ENCODE measurements at places on chromosomes 11 and 22. TPM values are rescaled to one million over a fixed set of nuclear protein-coding genes. Genes with fewer than 3 reads are reported as not detected.

Gene TNNT3
- total RNA-seq, result not detected

Gene AQP11
- 0.27 TPM for total RNA-seq

Gene APBB1
- total RNA-seq, result 1.3 TPM

Gene SPDYC
- not detected for total RNA-seq

Gene MRGPRF
- total RNA-seq, result not detected

Gene OR51E1
- total RNA-seq, result not detected

Gene SLC25A18
- total RNA-seq, result 0.15 TPM

Gene CARD10
- 22.7 TPM for total RNA-seq

Gene NLRP14
- not detected for total RNA-seq

DNA sequence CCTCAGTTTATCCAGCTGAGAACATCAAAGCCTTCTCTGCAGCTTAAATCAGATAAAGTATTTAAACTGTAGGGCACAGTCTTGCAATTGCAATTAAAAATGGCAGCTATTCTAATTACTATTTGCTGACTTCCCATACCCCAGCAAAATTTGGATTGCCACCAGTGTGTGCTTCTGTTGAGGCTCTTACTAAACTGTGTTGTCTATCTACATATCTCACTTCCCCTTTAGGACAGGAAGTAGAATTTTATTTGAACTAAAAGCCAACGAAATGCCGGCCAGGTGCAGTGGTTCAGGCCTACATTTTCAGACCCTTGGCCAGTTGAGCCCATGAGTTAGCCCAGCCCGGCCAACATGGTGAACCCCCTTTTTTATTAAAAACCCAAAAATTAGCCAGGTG lies 7.1 kb downstream of the SAA4 start:
- H3K36me3 ChIP-seq, result no peaks in the 10 kb centered on the region
- no peak for DNase-seq
- no peak overlapping the region for H3K4me3 ChIP-seq
- peaks cover 10% of the 10 kb centered on the region for H3K27me3 ChIP-seq
- H3K27ac ChIP-seq, result no peak overlapping the region

- no peak overlapping the region for H3K4me3 ChIP-seq
- no peaks in the 10 kb centered on the region for H3K27me3 ChIP-seq
- no peaks in the 10 kb centered on the region for H3K4me1 ChIP-seq
- no peak overlapping the region for H3K27ac ChIP-seq
- peaks cover 19% of the 10 kb centered on the region for H3K36me3 ChIP-seq
Observed at GRCh38 chr11:61851900-61852295, 23.8 kb downstream of the FADS2 start.

GRCh38 chr11:94924612-94925011 lies 48.7 kb downstream of the CWC15 start:
- H3K27me3 ChIP-seq, result no peaks in the 10 kb centered on the region
- no peak overlapping the region for H3K27ac ChIP-seq
- no peaks in the 10 kb centered on the region for H3K4me1 ChIP-seq
- no peaks in the 10 kb centered on the region for H3K36me3 ChIP-seq
- DNase-seq, result no peak
- H3K4me3 ChIP-seq, result no peak overlapping the region

DNA sequence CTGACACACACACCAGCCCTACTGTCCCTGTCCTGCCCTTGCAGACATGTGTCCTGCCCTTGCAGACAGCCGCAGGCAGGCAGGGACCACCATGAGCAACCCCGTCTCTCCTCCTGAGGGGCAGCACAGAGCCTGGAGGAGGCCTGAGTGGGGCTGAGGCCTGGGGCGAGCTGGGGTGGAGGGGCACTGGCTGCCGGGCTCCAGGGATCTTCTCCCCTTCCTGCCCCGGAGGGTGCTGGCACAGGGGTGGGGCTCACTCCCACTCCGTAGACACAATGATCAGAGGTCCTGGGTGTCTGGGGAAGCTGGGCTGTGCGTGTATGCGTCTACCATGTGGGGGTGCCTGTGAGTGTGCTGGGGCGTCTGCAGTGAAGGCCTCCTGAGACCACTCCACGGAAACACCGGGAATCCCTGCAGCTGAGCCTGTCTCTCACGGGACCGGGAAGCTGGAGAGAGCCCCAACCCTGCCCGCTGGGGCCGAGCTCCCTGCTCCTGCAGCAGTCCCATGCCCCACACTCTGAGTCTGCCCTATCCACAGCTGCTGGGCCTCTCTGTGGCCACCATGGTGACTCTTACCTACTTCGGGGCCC lies 588 bp downstream of the TSPAN32 start:
- peaks cover 7% of the 10 kb centered on the region for H3K4me1 ChIP-seq
- no peak for DNase-seq
- no peak overlapping the region for H3K4me3 ChIP-seq
- H3K36me3 ChIP-seq, result no peaks in the 10 kb centered on the region
- no peak overlapping the region for H3K27ac ChIP-seq

DNA sequence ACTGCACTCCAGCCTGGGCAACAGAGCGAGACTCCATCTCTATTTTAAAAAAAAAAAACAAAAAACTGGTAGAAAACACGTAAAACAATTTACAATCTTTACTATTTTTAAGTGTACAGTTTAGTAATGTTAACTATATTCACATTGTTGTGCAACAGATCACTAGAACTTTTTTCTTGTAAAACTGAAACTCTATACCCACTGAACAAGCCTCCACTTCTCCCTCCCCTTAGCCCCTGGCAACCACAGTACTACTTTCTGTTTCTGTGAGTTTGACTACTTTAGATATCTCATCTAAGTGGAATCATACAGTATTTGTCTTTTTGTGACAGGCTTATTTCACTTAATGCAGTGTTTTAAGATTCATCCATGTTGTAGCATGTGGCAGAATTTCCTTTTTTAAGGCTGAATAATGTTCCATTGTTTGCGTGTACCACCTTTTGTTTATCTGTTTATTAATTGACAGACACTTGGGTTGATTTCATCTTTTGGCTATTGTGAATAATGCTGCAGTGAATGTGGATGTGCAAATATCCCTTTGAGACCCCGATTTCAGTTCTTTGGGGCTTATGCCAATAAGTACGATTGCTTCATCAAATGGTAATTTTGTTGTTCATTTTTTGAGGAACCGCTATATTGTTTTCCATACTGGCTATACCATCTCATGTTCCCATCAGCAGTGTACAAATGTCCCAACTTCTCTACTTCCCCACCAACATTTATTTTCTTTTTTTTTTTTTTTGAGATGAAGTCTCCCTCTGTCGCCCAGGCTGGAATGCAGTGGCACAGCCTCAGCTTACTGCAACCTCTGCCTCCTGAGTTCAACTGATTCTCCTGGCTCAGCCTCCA lies 11.0 kb downstream of the DDB2 start:
- no peak overlapping the region for H3K27ac ChIP-seq
- H3K36me3 ChIP-seq, result peaks cover 97% of the 10 kb centered on the region
- H3K4me1 ChIP-seq, result peaks cover 5% of the 10 kb centered on the region
- DNase-seq, result no peak

DNA sequence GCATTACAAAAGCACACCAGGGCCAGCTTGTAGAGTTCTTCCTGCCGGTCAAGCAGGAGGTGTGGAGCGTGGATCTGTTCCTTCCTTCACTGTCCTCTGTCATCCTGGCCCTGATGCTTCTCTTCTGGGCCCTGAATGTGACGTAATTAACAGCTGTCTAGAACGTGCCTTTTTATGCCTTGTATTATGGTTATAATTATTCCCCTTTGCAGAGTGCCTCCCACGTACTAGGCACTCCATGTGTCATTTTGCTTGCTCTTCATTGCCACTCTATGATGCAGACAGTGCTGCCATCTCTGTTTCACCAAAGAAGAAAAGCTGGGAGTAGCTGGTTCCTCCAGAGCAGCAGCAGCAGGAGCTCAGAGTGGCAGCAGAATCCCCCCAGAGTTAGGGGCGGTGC lies 132.1 kb upstream of the TTC12 start:
- H3K4me3 ChIP-seq, result no peak overlapping the region
- H3K4me1 ChIP-seq, result peaks cover 12% of the 10 kb centered on the region
- DNase-seq, result no peak

GRCh38 chr11:27857588-27857987 lies 157.3 kb upstream of the BDNF start:
- no peak overlapping the region for H3K27ac ChIP-seq
- DNase-seq, result no peak
- H3K36me3 ChIP-seq, result no peaks in the 10 kb centered on the region
- no peaks in the 10 kb centered on the region for H3K27me3 ChIP-seq
- peaks cover 14% of the 10 kb centered on the region for H3K4me1 ChIP-seq

DNA sequence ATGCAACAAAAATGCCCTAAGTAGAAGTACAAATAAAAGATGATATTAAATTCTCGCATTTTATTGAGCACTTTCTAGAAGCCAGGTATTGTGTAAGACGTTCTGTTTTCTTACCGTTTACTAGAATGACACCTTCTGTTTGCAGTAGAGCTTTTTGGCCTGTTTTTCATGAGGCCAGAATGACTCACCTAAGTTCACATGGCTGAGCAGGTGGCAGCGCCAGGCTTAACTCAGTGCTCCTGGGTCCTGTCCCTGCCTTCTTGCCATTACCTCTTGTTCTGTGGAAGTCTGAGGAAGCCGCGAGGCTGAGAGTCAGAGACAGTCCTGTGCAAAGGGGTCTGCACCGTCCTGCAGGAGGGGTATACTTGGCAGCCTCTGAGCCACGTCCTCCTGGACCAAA lies 113.8 kb downstream of the ATXN10 start:
- peak overlapping the region; percentile 92 for H3K27ac ChIP-seq
- peak; percentile 85 for DNase-seq
- peaks cover 12% of the 10 kb centered on the region for H3K36me3 ChIP-seq
- H3K27me3 ChIP-seq, result no peaks in the 10 kb centered on the region
- peak overlapping the region; percentile 25 for H3K4me3 ChIP-seq

- H3K36me3 ChIP-seq, result no peaks in the 10 kb centered on the region
- no peaks in the 10 kb centered on the region for H3K27me3 ChIP-seq
- H3K4me1 ChIP-seq, result peaks cover 30% of the 10 kb centered on the region
- peak overlapping the region; percentile 29 for H3K4me3 ChIP-seq
Observed at GRCh38 chr11:72141066-72141465, 5.5 kb downstream of the FOLR3 start.

DNA sequence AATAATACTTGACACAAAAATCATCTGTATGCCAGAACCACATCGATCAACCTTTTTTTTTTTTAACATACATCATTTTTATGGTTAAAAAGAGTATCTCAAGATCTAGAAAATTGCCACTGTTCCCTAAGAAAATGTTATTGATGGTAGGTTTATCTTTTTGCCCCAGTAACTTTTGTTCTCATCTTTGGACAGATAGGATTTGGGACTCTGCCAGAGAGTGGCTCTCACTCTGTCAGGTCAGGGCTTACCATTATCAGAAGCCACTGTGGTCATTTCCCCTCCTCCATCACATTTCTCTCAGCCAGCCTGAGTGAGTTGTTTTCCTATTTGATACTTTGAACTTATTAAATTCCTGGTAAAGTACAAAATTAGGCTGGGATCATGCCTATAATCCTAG lies 47.9 kb upstream of the YWHAH start:
- H3K4me1 ChIP-seq, result no peaks in the 10 kb centered on the region
- peaks cover 26% of the 10 kb centered on the region for H3K36me3 ChIP-seq
- H3K27ac ChIP-seq, result no peak overlapping the region
- no peak overlapping the region for H3K4me3 ChIP-seq
- no peaks in the 10 kb centered on the region for H3K27me3 ChIP-seq
- no peak for DNase-seq

DNA sequence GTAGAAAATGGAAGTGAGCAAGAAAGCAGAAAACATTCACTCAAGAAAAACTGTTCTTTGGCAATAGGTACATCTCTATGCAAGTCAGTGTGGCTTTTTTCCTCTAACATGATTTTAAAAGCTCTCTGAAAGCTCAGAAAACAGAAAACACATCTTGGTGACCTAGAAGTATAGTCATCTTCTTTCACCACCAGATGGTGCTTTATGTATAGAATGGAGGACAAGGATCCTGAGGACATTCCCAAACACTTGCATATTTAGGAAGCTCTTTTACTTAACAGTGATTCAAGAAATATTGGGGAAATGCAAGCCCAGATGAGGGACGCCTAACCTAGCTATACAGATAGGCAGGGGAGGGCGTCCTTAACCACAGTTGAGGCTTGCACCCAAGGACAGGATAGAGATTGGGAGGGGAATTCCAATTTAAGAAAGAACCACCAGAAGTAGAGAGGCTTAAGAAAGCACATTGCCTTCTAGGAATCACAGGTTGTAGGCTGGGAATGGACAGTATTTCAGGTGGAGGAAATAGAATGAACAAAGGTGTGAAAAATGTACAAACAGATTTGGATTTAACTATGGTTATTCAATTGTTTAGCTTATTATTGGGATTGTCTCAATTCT lies 13.8 kb upstream of the CCDC81 start:
- no peaks in the 10 kb centered on the region for H3K4me1 ChIP-seq
- no peaks in the 10 kb centered on the region for H3K36me3 ChIP-seq
- no peak overlapping the region for H3K4me3 ChIP-seq
- no peak overlapping the region for H3K27ac ChIP-seq
- DNase-seq, result peak; percentile 44

- DNase-seq, result no peak
- H3K36me3 ChIP-seq, result no peaks in the 10 kb centered on the region
- peaks cover 51% of the 10 kb centered on the region for H3K27me3 ChIP-seq
- no peaks in the 10 kb centered on the region for H3K4me1 ChIP-seq
Observed at GRCh38 chr11:114784216-114784615, 105.9 kb downstream of the NXPE2 start.

DNA sequence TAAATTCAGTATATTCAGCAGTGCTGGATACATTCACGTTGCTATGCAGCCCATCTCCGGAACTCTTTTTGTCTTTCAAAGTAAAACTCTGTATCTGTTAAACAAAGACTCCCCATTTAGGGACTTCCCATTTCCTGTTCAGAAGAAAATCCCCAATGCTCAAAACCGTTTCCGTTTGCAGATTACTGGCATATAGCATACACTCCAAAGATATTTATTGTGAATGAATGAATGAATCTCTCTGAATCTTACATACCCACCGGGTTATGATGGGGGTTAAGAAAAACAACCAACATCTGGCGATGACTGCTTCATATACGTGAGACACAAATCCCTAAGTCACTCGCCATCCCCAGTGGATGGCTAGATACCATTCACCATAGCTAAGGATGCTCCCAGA lies 1.6 kb downstream of the THY1 start:
- no peaks in the 10 kb centered on the region for H3K36me3 ChIP-seq
- DNase-seq, result no peak
- no peak overlapping the region for H3K4me3 ChIP-seq
- H3K27me3 ChIP-seq, result peaks cover 12% of the 10 kb centered on the region
- no peak overlapping the region for H3K27ac ChIP-seq

DNA sequence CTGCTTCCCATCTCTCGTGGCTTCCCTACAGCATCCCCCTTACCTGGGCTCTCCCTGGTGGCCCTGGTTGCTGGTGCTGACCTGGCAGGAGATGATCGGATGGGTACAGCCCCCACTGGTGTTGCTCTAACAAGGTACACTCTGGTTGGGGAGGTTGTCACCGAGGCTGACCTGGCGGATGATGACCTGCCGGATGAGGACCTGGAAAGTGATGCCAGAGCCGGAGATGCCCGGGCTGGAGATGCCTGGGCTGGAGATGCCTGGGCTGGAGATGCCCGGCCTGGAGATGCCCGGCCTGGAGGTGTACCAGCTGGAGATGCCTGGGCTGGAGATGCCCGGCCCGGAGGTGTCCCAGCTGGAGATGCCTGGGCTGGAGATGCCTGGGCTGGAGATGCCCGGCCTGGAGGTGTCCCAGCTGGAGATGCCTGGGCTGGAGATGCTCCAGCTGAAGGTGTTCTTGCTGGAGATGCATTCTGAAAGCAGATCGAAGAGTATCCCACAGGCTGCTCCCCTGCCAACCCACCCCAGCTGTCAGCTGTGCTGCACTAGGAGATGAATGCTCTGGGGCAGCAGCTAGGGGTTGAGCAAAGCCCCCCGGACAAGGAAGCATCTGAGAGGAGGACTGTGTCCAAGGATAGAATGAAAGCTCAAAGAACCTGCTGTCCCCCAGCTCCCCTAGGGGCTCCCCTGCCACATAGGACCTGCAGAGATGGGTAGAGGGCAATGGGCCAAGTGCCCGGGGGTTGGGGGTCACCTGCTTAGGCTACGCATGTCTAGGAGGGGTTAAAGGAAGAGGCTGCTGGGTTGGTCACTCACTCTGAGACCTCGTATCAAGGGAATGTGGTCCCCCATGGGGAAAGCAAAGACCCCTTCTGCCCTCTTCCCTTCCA lies 10.6 kb downstream of the TMPRSS13 start:
- H3K4me3 ChIP-seq, result no peak overlapping the region
- no peaks in the 10 kb centered on the region for H3K36me3 ChIP-seq
- no peak overlapping the region for H3K27ac ChIP-seq
